Foreskin melanocyte (primary cell): ENCODE measurements at places on chromosomes 2 and 18.

DNA sequence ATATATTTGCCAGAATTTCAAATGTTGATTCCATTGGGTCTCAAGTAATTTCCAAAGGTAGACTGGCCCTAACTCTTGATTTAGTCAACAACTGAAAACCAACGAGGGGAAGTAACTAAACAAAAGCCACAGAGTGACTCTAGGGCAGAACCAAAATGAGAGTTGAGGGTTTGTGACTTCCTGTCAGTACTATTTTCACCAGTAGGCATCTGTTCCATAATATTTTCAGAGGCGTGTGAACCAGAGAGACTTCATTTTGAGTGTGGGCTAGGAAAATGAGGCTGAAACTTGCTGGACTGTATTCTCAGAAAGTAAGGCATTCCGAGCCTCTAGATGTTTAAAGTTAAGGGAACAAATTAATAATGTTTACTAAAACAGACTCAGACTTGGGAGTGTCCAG is 70.6 kb downstream of the GDF7 start:
- DNase-seq: no peak

GRCh38 chr2:11842336-11842735 is 95.9 kb downstream of the LPIN1 start:
- no peak for DNase-seq

DNA sequence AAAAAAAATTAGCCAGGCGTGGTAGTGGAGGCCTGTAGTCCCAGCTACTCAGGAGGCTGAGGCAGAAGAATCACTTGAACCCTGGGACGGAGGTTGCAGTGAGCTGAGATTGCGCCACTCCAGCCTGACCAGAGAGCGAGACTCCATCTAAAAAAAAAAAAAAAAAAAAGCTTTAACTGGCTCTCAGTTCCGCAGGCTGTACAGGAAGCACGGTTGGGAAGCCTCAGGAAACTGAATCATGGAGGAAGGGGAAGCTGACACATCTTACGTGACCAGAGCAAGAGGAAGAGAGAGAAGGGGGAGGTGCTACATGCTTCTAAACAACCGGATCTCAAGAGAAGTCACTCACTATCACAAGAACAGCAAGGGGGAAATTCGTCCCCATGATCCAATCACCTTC is 505.6 kb upstream of the SLC8A1 start:
- DNase-seq: peak; percentile 12

DNA sequence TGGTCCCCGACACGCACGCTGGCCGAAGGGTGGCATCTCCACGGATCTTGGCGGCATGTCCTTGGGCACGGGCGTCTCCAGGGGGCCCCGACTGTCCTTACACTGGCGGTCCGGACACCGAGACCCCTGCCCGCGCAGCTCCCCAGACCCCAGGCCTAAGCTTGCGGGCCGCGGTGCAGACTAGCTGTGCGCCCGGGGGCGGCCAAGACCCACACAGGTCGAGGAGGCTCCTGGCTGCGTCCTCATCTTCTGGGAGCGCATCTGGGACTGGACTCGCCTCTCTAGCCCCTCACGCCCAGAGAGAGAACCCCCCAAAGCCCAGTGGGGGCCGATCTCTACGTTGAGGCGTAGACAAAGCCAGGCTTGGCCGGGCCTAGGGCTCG is 475 bp upstream of the TWIST2 start:
- DNase-seq: no peak

DNA sequence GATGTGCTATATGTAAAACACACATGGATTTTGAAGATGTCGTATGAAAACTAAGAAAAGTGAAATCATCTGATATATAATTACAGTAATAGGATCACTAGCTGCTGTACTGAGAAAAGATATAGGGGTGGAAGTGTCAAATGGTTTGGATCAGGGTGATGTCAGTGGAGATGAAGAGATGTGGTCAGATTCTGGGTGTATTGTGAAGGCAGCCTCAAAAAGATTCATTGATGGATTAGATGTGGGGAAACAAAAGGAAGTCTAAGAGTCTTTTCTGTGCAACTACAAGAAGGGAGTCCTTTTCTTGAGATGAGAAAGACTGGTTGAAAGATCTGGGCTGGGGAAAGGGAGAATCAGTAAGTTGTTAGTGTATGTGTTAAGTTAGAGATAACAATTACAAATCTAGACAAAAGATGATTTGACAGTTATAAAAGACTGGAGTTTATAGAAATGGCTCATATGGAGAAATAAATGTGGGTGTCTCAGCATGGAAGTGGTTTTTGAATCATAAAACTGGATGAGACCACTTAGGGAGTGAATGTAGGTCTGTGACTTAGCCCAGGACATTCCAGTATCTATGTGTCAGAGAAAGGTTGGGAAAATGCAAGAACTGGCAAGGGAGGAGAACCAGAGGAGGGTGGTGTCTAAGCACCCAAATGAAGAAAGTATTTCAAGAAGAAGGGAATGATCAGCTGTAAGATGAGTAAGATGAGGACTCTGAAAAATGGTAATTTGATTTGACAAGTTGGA is 347.4 kb downstream of the PARD3B start:
- no peak for DNase-seq

- DNase-seq: no peak
These were observed 244.9 kb upstream of the CXCR4 start for GRCh38 chr2:136362676-136363390.

DNA sequence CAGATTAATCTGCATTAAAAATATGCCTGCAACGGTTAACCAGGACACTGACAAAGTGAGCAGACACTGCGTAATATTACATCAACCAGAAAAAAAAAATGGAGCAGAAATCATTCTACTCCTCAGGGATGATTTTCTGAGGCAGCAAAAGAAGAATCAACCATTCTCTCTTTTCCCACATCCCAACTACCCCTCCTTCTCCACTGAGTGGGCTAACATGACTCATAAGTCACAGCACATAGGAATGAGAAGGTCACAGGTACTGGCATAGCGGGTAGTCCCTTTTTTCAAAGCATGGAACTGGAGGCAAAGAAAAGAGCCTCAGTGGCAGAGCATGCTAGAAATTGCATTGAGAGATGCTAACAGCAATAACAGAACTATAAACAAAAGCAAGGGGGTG is 54.3 kb upstream of the TSPYL6 start:
- peak; percentile 27 for DNase-seq

DNA sequence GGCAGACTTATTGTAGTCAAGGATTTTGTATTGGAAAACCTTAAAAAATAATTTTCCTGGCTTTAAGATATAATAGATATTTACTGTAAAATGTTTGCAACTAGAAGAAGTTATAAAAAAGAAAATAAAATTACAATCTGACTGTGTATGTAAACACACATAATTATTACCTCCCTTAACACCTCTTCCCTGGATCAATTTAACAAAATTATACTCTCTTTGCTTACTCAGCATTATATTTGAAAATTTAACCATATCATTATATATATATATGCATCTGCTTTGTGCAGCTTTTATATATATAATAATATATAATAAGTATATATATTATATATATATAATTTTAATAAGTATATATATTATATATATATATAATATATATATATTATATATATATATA is 131.7 kb upstream of the FAM98A start:
- DNase-seq: no peak

DNA sequence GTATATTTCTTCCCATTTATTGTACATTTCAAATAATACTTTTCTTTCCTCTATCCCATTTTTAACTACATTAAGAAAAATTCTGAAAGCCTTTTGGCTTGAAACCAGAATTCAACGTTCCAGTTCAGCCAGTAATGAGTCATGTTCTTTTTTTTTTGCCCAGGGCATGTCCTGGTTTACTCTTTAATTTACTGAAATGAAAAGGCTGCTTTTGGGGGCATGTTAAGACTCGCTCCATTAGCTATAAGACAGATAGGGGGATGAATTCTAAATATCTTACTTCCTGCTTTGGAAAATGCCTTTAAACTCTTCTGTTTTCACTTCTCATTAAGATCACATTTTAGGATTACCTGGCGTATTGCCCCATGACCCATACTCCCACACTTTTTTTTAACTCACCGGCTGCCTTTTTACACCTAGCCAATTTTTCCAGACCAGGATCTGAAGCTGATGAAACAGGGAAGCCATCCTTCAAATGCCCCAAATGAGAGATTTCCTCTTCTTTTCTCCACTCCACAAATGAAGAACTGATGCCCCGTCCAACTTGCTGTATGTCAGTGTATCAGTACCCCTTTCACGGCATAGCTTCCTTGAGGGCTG is 585 bp downstream of the ABCA12 start:
- peak; percentile 63 for DNase-seq

GRCh38 chr2:164960159-164960558 is 4.8 kb upstream of the SLC38A11 start:
- no peak for DNase-seq

- DNase-seq: no peak
These were observed 113.4 kb downstream of the RTP5 start for GRCh38 chr2:241982706-241983570.

DNA sequence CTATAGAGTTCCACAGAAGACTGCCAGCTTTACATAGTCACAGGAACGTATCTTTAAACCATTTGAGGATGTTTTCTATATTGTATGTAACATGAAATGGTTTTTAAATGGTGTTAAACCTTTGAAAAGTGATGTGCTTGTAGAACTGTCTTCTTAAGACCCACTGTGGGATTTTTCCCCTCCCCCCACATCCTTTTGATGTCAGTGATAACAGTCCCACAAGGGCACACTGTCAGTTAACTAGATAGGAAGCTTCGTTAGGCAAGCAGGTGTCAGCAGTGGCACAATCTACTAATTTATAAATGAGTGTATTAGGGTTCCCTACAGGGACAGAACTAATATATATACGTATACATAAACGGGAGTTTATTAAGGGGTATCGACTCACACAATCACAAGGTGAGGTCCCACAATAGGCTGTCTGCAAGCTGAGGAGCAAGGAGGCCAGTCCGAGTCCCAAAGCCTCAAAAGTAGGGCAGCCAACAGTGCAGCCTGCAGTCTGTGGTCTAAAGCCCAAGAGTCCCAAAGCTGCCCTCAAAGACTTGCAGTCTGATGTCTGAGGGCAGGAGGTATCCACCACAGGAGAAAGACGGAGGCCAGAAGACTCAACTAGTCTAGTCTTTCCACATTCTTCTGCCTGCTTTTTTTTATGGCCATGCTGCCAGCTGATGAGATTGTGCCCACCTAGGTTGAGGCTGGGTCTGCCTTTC is 23.8 kb upstream of the HNRNPLL start:
- DNase-seq: no peak

DNA sequence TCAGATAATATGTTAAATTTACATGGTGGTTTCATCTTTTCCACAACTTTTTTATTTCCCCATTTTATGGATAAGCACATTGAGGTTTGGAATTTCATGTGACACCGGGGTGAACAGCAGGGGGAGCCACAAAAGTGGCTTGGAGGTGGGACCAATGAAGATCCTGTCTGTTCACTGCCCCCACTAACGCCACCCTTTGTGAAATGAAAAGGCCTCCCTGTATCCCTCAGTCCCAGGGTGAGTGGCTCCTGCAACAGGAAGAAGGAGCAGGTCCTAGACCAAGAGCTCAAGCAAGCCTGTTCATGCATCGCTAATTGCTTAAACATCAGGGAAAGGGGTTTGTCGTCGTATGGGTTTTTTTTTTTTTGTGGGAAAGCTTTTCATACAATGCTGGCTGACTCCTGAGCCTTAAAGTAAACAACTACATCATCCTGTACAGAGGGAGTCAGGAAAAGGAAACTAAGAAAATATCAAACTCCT is 267.8 kb upstream of the EPAS1 start:
- DNase-seq: no peak

DNA sequence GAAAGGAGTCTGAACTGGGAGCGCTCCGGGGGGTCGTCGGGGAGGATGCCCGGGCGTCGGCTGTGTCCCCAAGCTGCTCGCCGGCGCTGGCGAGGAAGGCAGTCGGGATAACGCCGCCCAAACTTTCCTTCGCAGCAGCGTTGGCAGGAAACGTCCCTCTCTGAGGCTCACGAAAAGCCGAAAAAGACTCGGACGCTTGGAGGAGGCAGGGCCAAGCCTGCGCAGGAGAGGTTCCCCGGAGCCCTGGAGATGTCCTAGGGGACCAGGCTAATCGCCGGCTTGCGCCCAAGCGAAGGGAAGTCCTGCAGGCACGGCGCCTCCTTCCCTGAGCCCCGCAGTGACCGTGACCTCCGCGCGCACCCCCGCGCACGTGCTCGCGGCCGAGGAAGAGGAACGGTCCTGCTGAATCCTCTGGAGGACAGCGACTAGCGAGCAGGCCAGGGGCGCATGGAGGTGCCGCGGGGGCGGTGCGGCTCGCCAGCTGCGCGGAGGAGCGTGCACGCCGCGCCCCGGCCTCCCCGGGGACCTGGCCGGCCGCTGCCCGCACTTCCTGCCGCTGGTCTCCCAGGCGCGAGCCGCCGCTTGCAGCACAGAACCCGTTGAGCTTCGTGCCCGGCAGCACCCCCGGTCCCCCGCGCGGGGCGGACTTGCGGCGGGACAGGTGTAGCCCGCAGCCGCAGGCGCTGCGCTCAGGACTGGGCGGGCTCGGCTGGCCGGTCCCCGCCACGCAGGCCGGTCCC is at the start of gene SH3RF3:
TSS of gene SH3RF3 (plus strand) at position 590 of the 740 bp plus-strand sequence.
- peak; percentile 35 for DNase-seq

DNA sequence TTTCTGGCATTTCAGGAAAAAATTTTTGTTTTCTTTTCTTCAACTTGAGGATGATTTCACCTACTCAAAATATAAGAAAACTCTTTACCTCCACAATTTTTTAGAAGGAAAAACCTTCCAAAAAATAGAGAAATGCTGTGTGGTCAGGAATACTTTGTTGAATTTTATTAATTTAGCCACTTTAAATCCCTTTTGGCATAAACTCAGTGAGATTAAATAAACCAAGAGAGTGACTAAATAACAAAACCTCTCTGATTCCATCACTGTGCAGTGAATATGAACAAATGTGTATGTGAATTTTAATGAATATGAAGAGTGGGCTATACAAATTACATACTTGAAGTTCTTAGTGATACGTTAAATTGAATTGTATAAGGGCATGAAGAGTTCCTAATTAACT is 25.8 kb upstream of the CYTIP start:
- DNase-seq: no peak

DNA sequence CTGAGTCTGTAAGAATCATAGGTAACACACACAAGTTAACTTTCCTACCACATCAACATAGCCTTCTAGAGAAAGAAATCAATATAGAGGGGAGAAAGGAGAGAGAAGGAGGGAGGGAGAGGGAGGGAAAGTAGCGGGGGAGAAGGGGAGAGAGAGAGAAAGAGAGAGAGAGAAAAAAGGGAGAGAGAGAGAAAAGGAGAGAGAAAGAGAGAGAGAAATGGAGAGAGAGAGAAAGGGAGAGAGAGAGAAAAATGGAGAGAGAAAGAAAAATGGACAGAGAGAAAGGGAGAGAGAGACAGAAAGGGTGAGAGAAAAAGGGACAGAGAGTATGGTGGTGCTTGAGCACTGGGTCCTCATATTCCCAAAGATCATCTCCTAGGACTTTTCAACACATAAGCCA is 591.7 kb downstream of the ZEB2 start:
- DNase-seq: no peak

DNA sequence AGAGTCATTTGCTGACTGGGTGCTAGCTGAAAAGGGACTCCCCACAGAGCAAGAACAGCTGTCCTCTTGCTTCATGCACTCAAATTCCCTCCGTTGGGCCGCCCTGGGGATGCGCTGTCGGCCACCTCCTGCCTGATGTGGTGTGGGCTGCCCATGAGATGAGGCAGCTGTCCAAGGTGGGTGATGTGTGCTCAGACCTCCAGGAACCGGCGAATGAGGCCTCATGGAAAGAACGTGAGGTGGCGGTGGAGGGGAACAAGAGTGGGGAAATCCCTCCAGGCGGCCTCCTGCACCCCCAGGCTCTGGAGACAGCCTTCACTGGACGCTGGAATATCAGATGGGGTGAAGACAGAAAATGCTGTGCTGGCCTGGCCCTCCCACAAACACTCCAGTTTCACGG is 79.8 kb downstream of the LONRF2 start:
- no peak for DNase-seq
